Muscle of leg (tissue), 16 donors: ENCODE measurements at places on chromosomes 13 and 19. TPM values are rescaled to one million over a fixed set of nuclear protein-coding genes. Genes with fewer than 3 reads are reported as not detected.

DNA sequence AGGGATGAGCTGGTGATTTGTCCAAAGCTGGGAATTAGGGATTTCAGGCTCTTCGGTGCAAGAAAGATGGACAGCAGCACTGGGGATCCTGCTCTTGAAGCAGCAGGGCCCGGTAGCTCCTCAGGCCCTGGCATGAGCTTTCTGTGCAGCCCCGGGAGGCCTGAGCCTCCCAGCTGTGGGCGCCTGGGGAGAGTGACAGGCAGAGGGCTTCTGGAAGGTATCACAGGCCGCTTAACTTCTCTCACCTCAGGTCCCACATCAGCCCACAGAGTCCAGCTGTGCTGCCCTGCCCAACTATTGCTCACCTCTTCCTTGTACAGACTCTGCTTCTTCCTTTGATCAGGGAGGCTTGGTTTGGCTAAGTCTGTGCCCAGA is 14.6 kb upstream of the ZNF536 start:
- DNase-seq, result no peak
- no peak overlapping the region for H3K27ac ChIP-seq
- H3K4me3 ChIP-seq, result no peak overlapping the region
- H3K36me3 ChIP-seq, result no peaks in the 10 kb centered on the region
- peaks cover 5% of the 10 kb centered on the region for H3K4me1 ChIP-seq

DNA sequence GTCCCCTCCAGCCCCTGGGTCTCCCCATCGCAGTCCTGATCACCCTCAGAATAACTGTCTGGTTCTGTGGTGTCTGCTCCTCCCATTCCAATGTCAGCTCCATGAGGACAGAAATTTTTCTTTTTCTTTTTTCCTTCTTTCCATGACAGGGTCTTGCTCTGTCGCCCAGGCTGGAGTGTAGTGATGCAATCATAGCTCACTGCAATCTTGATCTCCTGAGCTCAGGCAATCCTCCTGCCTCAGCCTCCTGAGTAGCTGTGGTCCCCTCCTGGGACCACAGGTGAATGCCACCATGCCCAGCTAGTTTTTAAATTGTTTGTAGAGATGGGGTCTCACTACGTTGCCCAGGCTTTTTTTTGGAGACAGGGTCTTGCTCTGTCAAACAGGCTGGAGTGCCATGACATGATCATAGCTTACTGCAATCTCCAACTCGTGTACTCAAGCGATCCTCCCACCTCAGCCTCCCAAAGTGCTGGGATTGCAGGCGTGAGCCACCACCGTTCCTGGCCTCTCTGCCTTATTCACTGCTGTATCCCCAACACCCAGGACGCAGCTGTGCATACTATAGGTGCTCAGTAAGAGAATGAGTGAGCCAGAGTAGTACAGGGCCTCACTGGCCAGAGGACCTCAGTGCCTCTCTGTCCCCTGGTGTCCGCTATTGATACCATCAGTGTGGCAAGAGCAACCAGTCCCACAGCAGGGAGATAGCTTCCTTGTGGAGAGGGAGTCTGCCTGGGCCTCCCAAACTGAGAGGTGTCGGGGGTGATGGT is 5.2 kb upstream of the DOCK6 start:
- H3K27ac ChIP-seq, result peak overlapping the region; percentile 29
- no peaks in the 10 kb centered on the region for H3K36me3 ChIP-seq
- DNase-seq, result no peak
- H3K27me3 ChIP-seq, result no peaks in the 10 kb centered on the region
- no peak overlapping the region for H3K4me3 ChIP-seq
- H3K4me1 ChIP-seq, result peaks cover 30% of the 10 kb centered on the region

DNA sequence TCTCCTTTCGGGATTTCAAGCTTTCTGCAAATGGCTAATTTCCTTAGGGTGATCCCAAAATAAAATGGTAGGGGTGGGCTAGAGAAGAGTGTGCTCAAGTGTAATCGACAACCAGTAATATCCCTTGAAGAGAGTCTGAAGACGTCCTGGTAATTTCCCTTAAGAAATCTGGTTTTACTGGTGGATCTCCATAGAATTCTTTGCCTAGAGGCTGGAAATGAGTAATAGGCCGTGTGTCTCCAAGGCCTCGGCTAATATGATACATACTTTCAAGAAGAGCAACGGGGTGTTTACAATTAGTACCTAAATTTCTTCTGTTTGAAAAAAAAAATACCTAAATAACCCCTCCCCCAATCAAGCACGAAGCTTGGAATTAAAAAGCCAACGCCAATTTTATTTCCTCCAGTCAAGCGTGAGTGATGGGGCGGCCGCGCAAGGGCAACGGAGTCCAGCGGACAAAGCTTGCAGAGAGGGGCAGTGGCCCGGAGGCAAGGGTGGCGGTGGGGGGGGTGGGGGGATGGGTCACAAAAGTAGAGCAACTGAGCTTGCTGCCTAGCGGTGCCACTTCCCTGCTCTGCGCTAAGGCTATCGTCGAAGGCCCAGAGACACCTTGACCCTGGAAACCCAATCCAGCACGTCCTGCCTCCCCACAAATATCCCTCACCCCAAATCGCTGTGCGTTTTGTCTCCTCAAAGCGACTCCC is 7.8 kb downstream of the SOX21 start:
- H3K27ac ChIP-seq, result no peak overlapping the region
- H3K4me1 ChIP-seq, result peaks cover 10% of the 10 kb centered on the region
- no peak for DNase-seq
- H3K27me3 ChIP-seq, result peaks cover 92% of the 10 kb centered on the region
- H3K4me3 ChIP-seq, result no peak overlapping the region

- H3K36me3 ChIP-seq, result no peaks in the 10 kb centered on the region
- no peak overlapping the region for H3K4me3 ChIP-seq
- peak; percentile 25 for DNase-seq
- H3K27ac ChIP-seq, result no peak overlapping the region
These were observed 16.7 kb upstream of the RXFP2 start for GRCh38 chr13:31722673-31723072.

GRCh38 chr19:45352914-45353796 is 12.6 kb downstream of the KLC3 start:
- H3K4me1 ChIP-seq, result no peaks in the 10 kb centered on the region
- H3K27me3 ChIP-seq, result peaks cover under 1% of the 10 kb centered on the region
- no peak overlapping the region for H3K27ac ChIP-seq
- no peak for DNase-seq
- no peak overlapping the region for H3K4me3 ChIP-seq

- H3K4me1 ChIP-seq, result peaks cover 9% of the 10 kb centered on the region
- no peaks in the 10 kb centered on the region for H3K36me3 ChIP-seq
- peak overlapping the region; percentile 66 for H3K27ac ChIP-seq
- no peak for DNase-seq
These were observed 474 bp upstream of the ZNF780B start for GRCh38 chr19:40056505-40056904.

- H3K4me1 ChIP-seq, result no peaks in the 10 kb centered on the region
- no peak overlapping the region for H3K4me3 ChIP-seq
- no peak overlapping the region for H3K27ac ChIP-seq
- no peaks in the 10 kb centered on the region for H3K27me3 ChIP-seq
These were observed 111.9 kb downstream of the EFNB2 start for GRCh38 chr13:106423530-106423929.

GRCh38 chr13:113970810-113971470 is 2.9 kb downstream of the C13orf46 start:
- no peak overlapping the region for H3K27ac ChIP-seq
- H3K4me1 ChIP-seq, result no peaks in the 10 kb centered on the region
- H3K36me3 ChIP-seq, result peaks cover 30% of the 10 kb centered on the region
- H3K4me3 ChIP-seq, result no peak overlapping the region

DNA sequence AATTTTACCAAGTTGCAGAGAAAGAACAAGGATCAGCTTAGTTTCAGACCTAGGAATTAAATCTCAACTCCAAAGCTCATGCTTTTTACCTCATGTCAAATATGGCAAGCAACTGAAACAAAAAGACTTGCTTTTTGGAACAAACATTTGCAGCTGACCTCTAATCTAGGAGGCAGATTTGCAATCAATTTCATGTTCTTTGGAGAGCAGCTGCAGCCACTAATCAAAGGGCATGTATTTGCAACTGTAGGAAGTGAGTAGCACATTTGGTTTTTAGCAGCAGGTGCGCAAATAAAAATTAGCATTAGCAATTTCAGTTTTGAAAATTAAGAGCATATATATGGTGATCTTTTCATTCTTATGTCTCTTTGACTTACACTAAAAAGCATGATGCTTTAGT is 459.3 kb upstream of the SLC10A2 start:
- no peaks in the 10 kb centered on the region for H3K27me3 ChIP-seq
- no peak overlapping the region for H3K27ac ChIP-seq
- no peak for DNase-seq
- no peak overlapping the region for H3K4me3 ChIP-seq
- no peaks in the 10 kb centered on the region for H3K36me3 ChIP-seq

- no peak overlapping the region for H3K27ac ChIP-seq
- H3K27me3 ChIP-seq, result peaks cover 13% of the 10 kb centered on the region
- no peak for DNase-seq
- H3K36me3 ChIP-seq, result no peaks in the 10 kb centered on the region
- H3K4me1 ChIP-seq, result peaks cover 14% of the 10 kb centered on the region
These were observed 1.7 kb upstream of the DLEU7 start for GRCh38 chr13:50845211-50845610.

- no peak for DNase-seq
- H3K36me3 ChIP-seq, result no peaks in the 10 kb centered on the region
- no peak overlapping the region for H3K27ac ChIP-seq
- no peak overlapping the region for H3K4me3 ChIP-seq
- peaks cover 12% of the 10 kb centered on the region for H3K4me1 ChIP-seq
These were observed 18.1 kb upstream of the OLFM4 start for GRCh38 chr13:53010374-53011105.

- no peak overlapping the region for H3K27ac ChIP-seq
- no peak for DNase-seq
These were observed 22.3 kb upstream of the ZBTB7A start for GRCh38 chr19:4088975-4089374.

- H3K36me3 ChIP-seq, result no peaks in the 10 kb centered on the region
- H3K27me3 ChIP-seq, result no peaks in the 10 kb centered on the region
- no peak overlapping the region for H3K27ac ChIP-seq
- DNase-seq, result no peak
These were observed 525.1 kb upstream of the PRR20A start for GRCh38 chr13:56615572-56615971.

DNA sequence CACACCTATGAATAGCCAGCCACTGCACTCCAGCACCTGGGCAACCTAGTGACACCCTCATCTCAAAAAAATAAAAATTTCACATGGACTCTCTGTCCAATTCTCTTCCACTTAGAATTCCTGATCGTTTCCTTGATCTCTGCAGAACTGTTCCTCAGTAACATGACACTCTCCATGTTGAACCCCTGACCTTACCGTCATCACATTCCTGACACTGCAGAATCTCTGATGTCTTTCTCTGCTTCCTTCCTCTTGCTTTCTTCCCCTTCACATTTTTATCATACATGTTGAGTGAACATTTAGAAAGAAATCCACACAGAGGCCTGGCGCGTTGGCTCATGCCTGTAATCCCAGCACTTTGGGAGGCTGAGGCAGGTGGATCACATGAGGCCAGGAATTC is 15.0 kb downstream of the ZNF114 start:
- H3K27me3 ChIP-seq, result no peaks in the 10 kb centered on the region
- H3K4me3 ChIP-seq, result no peak overlapping the region
- no peak overlapping the region for H3K27ac ChIP-seq
- peaks cover 40% of the 10 kb centered on the region for H3K36me3 ChIP-seq

DNA sequence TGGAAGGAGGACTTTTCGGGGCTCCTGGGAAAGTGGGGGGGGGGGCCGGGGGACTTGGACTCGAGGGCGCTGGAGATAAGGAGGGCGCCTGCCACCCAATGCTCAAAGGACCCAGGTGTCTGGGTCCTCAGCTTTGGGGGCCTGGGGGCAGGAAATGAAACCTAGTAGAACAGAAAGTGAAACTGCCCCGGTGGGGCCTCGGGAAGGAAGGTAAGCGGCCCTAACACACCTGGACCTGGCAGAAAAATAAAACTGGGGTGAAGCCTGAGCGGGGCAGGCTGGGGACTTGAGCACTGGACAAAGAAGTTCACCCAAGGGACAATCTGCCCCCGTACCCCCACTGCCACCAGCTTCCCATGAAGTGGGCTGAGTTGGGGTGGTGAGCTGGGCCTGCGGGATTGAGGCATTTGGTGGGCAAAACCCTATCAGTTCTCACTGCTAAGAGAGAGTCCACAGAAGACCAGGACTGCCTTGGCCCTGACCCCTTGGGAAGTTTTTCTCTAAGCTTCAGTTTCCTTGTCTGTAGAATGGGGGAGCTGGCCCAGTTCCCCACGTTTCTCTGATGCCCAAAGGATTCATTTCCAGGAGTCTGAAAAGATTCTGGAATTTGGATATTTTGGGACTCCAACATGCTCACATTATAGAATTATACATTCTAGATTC is 2.3 kb downstream of the PRKD2 start:
- H3K36me3 ChIP-seq, result peaks cover 27% of the 10 kb centered on the region
- no peak for DNase-seq
- H3K4me3 ChIP-seq, result peak overlapping the region; percentile 61
- H3K4me1 ChIP-seq, result peaks cover 33% of the 10 kb centered on the region

- H3K36me3 ChIP-seq, result no peaks in the 10 kb centered on the region
- DNase-seq, result no peak
- peaks cover 10% of the 10 kb centered on the region for H3K4me1 ChIP-seq
- H3K4me3 ChIP-seq, result no peak overlapping the region
These were observed 71.8 kb downstream of the CBY2 start for GRCh38 chr13:45773944-45774343.

- peaks cover 38% of the 10 kb centered on the region for H3K36me3 ChIP-seq
- H3K4me3 ChIP-seq, result no peak overlapping the region
- no peaks in the 10 kb centered on the region for H3K27me3 ChIP-seq
- H3K4me1 ChIP-seq, result no peaks in the 10 kb centered on the region
These were observed 11.3 kb downstream of the DPY19L3 start for GRCh38 chr19:32416749-32417456.

- DNase-seq, result peak; percentile 50
- H3K4me1 ChIP-seq, result peaks cover 35% of the 10 kb centered on the region
- H3K36me3 ChIP-seq, result no peaks in the 10 kb centered on the region
- H3K4me3 ChIP-seq, result no peak overlapping the region
- H3K27me3 ChIP-seq, result peaks cover 9% of the 10 kb centered on the region
These were observed 9.7 kb downstream of the TLE6 start for GRCh38 chr19:2986951-2987524.

Gene PCDH9
- total RNA-seq, result 8.3 TPM

Gene FKRP
- 14.3 TPM for total RNA-seq

Gene ATXN8OS
- not detected for total RNA-seq

Gene OR7D2
- under 0.01 TPM for total RNA-seq

Gene SMIM44
- total RNA-seq, result not detected

Gene DNM2
- 49.9 TPM for total RNA-seq

Gene ZNF264
- total RNA-seq, result 36.2 TPM

Gene NLRP11
- not detected for total RNA-seq

Gene PLVAP
- 23.1 TPM for total RNA-seq

Gene URAD
- total RNA-seq, result not detected
